Fibroblast of the conjunctiva (primary cell): ENCODE measurements at places on chromosomes 11 and 22.
A peak's percentile ranks its signal among the peaks of the same experiment; 100 is the strongest.

DNA sequence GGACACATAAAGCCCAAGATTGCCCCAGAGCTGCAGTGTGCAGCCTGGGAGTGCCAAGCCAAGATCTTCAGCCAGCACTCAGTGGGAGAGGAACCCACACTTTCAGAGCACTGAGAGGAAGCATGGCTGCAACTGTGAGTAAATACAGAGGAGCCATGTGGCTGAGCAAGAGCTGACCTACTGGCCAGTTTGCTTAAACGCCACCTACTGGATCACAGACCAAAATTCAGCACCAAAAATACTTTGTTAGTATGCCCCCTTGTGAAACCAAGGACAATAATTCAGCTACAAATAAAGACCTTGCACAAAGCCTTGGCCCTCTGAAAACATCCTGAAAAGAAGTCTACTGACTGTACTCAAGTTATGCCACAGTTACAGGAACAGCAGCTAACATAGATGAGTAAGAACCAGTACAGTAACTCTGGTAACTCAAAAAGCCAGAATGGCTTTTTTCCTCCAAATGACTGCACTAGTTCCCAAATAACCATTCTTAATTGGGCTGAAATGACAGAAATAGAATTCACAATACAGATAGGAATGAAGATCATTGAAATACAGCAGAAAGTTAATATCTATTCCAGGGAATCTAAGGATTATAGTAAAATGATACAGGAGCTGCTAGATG is 10.1 kb upstream of the OR4A15 start:
- no peak for DNase-seq

DNA sequence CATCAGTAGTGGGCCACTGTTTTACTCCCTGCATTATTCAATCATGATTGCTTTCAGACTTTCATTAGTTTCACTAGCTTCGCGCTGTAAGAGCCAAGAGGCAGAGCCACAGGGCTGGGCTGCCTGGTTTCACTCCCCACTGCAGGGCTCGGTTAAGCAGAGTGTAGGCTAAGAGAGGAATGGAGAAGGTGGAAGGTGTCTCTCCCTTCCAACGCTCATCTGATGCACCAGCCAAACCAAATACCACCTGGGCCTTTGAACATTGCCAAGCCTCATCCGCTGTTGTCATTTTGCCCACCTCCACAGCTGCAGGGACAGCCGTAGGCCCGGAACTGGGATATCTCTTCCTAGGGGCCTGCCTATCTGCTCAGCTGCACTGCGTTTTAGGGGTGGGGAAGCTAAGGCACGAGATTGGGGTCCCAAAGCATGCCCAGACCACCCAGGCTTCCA is 480 bp upstream of the SMARCB1 start:
- no peak for DNase-seq

- DNase-seq = no peak
Observed at GRCh38 chr11:1167751-1168231, 10.0 kb downstream of the MUC5AC start.

GRCh38 chr11:64339754-64340408 is at the start of gene CCDC88B:
TSS of gene CCDC88B (plus strand) at chr11:64340204. CDS start at chr11:64340267, 63 bp downstream.
- DNase-seq = no peak

DNA sequence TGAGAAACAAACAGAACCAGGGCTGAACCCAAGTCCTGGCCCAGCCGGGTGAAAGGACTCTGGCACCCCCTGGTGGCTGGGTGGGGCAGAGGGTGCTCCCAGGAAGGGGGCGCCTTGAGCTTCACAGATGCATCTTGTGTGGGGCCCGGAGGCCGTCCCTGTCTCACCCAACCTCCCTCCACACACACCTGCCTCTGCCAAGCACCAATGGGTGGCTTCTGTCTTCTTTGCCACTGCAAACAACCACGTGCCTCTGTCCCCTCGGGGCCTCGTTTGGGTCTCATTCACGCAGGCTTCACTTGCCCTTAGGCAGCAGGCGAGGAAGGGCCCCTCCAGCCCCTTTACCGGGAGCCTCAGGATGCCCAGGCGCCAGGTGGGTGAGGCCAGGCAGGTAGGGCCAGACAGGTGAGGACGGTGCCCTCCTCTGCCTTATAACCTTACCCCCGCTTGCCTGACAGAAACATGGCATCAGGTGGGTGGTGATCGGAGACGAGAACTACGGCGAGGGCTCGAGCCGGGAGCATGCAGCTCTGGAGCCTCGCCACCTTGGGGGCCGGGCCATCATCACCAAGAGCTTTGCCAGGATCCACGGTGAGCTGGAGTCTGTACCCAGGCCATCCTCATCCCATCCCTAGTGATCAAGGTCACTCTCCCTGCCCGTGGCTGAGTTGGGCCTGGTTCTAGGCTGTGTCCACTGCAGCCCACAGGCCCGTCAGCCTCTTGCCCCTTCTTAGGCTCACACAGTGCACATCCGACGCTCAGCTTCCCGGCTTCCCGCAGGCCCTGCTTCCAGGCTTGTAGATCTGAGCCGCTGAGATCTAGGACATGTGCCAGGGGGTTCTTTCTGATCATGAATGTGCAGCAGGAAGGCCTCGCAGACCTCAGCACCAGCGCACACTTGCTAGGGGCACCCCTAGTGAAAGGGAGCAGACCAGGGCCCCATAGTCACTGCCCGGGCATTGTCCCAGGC is 17.2 kb downstream of the POLR3H start:
- DNase-seq = no peak

DNA sequence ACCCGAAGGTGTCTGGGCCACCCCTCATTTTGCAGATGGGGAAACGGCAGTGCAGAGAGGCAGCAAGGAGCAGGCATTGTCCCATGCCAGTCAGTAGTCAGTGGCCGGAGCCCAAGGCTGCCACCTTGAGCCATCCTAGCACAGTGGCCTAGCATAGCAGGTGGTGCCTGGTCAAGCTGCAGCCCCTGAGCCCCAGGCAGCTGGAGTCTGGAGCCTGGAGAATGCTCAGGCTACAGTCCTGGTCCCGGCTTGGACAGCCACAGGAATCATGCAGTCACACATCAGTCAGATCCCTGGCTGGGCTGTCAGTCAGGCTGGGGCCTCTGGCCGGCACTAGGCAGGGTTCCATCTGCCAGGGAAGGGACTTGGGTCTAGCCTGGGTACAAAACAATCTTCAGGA is 18.6 kb downstream of the KCNC1 start:
- DNase-seq = no peak

DNA sequence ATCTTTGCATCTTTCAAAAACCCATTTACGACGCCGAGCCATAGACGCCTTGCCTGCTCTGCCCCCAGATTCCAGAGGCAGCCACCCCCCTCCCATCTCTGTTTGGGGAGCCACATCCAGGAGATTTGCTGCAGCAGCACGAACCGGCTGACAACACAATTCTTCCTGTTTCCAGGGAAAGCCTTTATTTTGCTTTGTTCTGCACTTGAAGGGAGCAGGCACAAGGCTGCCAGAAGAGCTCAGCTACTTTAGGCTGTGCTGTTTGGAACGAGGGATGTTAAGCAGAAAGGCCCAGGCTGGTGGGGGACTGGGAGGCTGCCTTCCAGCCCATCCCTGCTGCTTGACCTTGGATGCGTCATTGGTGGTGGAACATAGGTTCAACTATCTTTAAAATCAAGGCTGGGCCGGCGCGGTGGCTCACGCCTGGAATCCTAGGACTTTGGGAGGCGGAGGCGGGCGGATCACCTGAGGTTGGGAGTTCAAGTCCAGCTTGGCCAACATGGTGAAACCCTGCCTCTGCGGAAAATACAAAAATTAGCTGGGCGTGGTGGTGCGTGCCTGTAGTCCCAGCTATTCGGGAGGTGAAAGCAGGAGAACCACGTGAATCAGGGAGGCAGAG is 243.9 kb downstream of the MIAT start:
- DNase-seq = no peak

DNA sequence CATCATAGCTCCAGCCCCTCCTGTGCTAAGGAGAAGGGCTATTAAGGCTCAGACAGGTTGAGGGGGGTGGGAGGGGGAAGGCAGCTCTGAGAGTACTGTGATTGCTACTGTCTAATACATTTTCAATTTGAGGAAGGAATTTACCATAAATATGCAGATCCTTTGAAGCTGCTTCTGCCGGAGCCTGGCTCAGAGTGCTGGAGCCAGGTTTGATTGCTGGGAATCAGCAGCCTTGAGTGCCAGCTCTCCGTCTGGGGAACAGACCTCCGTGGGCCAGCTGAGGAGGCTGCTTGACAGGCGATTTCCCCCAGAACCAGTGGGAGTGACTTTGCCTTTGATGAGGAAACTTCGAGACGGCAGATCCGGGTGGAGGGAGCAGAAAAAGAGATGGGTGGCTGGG is 141.7 kb upstream of the TBCEL start:
- DNase-seq = no peak

GRCh38 chr11:123084454-123084853 is 22.5 kb upstream of the HSPA8 start:
- DNase-seq = no peak

- DNase-seq = no peak
Observed at GRCh38 chr22:44888491-44889254, 121.1 kb downstream of the PHF21B start.

GRCh38 chr11:97794876-97795275 is 1225.9 kb upstream of the CNTN5 start:
- no peak for DNase-seq

GRCh38 chr22:44357966-44358465 is 45.3 kb upstream of the SHISAL1 start:
- DNase-seq = no peak

- DNase-seq = no peak
Observed at GRCh38 chr11:70360211-70360610, 38.1 kb upstream of the CTTN start.

GRCh38 chr11:59614277-59615119 is 1.1 kb downstream of the OSBP start:
- no peak for DNase-seq

DNA sequence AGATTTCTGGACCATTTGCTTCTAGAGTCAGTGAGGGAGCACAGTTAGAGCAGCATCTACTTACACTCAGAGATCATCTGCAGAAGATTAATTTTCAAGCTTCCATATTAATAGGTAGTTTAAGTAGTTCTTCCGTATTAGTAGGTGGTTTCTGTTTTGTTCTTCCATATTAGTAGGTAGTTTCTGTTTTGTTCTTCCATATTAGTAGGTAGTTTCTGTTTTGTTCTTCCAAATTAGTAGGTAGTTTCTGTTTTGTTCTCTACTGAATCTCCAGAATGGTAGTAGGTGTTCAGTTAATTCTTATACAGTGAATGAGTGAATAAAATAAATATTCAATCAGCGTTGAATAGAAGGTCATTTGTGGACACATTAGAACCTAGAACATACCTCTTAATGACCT is 175.7 kb downstream of the TMEM135 start:
- DNase-seq = no peak

DNA sequence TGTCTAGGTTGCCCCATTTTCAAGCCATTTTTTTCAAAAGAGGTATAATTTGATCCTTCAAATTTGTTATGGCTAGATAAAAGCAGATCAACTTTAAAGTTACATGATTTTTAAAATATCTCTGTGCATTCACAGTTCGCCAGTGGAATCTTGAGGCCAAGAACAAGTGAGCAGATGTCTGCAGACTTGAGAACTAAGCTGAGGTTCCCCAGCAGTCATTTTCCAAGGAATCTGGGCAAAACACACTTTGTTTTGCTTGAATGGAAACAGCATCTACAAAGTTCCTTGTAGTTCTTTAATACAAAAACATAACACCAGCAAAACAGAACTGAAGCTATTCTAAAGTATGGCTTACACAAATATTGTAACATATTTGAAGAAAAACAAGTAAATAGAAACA is 7.7 kb downstream of the MPPED2 start:
- no peak for DNase-seq

GRCh38 chr22:31943206-31943977 is 943 bp upstream of the YWHAH start:
- no peak for DNase-seq

- DNase-seq = no peak
Observed at GRCh38 chr11:76648061-76648460, 22.5 kb downstream of the LRRC32 start.

GRCh38 chr11:45098929-45099328 is 47.5 kb upstream of the PRDM11 start:
- DNase-seq = no peak

- DNase-seq = no peak
Observed at GRCh38 chr11:17273668-17274282, 2.8 kb upstream of the NUCB2 start.

DNA sequence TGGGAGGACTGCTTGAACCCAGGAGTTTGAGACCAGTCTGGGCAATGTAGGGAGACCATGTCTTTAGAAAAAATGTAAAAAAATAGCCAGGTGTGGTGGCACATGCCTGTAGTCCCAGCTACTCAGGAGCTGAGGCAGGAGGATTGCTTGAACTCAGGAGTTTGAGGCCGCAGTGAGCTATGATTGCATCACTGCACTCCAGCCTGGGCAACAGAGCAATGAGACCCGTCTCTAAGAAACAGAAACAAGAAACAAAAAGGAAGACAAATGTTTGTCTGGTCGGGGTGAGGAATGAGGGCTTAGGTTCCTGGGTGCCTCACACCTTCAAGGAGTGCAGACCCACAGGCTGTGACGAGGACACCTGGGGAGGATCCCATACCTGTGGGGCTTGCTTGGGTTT is 191.9 kb downstream of the CEP164 start:
- no peak for DNase-seq

- DNase-seq = no peak
Observed at GRCh38 chr11:68693484-68693882, 9.1 kb downstream of the GAL start.

DNA sequence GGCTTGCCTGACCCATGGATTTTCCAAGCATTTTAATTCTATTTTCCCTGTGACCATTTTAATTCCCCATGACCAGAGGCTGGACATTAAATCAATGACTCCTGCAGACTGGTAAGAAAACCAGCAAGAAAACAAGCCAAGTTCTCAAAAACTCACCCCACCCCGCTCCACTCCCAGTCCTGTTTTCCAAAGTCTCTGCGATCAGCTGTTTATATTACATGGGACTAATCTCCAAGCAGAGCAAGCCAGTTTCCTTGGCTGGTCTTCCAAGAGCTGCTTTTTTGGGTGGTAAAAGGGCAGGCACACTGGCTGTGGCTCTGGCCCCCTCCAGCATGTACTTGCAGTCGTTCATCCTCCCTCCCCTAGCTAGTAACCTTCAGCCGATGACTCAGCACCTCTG is 97.9 kb downstream of the RRAS2 start:
- no peak for DNase-seq

- DNase-seq = no peak
Observed at GRCh38 chr11:62421996-62422395, 3.2 kb downstream of the SCGB1A1 start.

DNA sequence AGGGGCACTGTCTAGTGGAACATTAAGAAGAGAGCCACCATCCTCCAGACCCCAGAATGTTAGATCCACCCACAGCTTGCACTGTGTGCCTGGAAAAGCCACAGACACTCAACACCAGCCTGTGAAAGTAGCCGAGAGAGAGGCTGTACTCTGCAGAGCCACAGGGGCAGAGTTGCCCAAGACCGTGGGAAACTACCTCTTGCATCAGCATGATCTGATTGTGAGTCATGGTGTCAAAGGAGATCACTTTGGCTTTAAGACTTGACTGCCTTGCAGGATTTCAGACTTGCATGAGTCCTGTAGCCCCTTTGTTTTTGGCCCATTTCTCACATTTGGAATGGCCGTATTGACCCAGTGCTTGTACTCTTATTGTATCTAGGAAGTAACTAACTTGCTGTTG is 115.9 kb upstream of the CCDC179 start:
- peak; percentile 47 for DNase-seq
